Activated T-cell treated with anti-CD3 and anti-CD28 coated beads for 4 hours (primary cell): ENCODE measurements at places on chromosomes 13 and 19.

GRCh38 chr13:44160591-44161191, 212.9 kb upstream of the SERP2 start:
- no peak for DNase-seq

- DNase-seq, result no peak
These were observed 915.1 kb downstream of the SLITRK5 start for GRCh38 chr13:88586263-88586662.

DNA sequence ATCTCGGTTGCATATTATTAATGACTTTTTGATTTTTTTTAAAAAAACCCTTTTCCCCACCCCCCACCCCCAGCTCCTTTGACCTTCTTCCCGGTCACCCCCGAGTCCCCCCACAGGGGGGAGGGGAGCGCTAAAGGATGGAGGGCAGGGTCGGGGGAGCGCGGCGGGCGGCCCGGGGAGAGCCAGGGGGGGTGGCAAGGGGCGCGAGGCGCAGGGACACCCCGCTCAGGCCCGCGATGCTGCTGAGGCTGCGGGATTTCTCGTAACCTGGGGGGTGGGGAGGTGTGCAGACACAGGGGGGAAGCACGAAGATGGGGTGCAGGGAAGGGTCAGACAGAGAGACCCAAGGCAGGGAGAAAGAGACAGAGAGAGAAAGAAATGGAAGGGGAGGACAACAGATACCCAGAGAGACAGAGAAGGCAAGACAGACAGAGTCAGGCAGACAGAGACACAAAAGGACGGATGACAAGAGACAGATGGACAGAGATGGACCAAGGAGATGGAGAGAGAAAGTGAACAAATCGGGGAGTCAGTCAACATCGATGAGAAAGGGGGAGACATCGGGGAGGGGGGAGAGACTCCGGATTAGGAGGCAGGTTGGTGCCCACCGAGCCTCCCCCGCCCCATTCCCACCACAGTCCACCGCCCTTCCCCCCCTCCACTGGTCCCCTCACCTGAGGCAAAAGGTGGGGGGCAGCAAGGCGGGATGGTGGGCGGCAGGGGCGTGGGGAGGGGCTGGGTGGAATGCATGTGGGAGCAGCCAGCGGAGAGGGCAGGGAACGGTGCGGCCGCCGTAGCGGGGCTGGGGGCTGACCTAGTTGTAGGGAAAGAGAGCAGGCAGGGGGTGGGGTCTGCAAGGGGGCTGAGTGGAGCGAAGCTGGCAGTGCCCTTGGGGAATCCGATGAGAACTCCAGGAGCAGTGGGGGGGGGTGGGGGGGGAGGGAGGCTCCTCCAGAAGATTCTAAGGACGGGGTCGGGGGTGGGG, 14.2 kb downstream of the KCNC3 start:
- no peak for DNase-seq

DNA sequence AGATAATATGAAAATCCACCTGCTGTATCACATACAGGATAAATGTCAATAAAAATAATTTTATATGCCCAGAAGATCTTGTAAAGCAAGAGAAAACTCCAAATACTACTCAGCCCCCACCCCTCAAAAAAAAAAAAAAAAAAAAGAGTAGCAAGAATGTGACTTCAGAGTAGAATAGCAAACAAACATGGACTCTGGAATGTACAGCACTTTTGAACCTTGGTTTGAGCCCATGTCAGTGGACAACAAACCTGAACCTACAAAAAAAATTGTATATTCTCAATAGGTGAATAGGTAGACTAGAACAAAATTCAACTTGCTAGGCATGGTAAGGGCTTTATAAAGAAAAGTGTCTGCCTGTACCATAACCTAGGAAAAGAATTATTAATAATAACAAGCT, 428.0 kb downstream of the SLITRK6 start:
- no peak for DNase-seq

GRCh38 chr13:46531953-46532352, 21.0 kb upstream of the LRCH1 start:
- no peak for DNase-seq

- DNase-seq, result no peak
These were observed 23.6 kb downstream of the CACNG6 start for GRCh38 chr19:54014920-54015560.

- DNase-seq, result no peak
These were observed 440.8 kb downstream of the TDRD3 start for GRCh38 chr13:60837806-60838205.
